Right hindlimb (tissue), 1 donor: ENCODE measurements at places on chromosomes 1 and 21.

DNA sequence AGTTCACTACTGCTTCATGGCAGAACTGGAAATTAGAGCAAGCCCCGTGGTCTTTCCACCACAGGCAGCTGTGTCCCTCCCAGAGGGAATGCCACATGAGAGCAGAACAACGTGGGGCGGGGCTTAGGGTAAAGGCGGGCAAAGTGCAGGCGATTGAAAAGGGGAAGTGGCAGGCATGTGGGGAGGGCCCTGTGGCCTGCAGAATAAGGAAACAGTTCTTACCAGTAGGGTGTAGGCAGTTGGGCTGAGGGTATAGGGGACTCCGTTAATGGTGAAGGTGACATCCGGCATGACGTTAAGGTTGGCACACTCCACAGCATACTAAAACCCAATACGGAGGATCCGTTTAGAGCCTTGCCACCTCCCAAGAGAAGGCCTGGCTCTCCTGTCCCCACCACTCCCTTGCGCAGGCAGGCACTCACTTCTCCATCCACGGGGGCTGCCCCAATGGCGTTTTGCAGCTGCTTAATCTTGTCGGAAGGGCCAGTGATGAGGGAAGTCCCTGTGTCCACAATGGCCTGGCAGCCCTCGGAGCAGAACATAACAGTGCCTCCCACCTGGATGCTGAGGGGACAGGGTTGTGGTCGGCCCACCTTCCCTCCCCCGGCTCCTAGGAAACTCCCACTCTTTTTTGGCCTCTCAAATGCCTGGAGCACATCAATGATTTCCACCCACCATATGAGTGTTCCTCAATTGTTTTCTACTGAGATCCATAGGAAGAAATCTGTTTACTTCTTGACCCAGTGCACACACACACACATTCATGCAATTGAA, 9.1 kb upstream of the RAB7B start:
- peak; percentile 68 for DNase-seq

GRCh38 chr1:166069390-166069789, 97.4 kb downstream of the FAM78B start:
- DNase-seq: no peak

GRCh38 chr21:33622253-33622652, 19.3 kb downstream of the CRYZL1 start:
- DNase-seq: no peak

DNA sequence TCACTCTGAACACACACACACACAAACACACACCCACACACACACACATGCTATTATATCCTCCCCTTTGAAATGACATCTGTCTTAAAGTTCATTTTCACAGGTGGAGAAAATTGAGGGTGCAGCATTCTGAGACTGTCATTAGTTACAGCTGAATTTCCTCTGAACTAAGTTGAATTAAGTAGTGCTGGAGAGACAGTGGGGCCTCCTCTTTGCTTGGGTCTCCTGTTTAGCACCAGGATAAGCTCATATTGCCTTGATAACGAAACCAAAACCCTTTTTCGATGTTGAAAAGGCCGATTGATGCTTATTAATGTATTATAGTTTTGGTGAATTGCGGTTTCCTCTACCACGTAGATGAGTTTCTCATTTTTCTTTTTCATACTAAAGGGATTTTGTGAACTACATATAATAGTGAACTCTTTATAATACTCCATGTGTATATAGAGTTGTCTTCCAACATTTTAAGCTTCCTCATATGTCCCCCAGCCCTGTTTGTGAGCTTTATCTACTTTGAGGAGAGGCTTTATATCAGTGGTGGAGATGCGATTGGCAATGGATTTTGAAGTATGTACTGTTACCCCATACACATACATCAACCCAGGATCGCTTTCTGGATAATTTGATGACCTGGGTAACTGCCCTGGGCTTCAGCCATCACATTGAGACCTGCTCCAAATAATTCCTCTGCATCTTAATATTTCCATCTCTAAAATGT, 17.4 kb downstream of the DYNLT5 start:
- DNase-seq: no peak

- no peak for DNase-seq
Observed at GRCh38 chr1:245108246-245108645, 46.5 kb upstream of the KIF26B start.

DNA sequence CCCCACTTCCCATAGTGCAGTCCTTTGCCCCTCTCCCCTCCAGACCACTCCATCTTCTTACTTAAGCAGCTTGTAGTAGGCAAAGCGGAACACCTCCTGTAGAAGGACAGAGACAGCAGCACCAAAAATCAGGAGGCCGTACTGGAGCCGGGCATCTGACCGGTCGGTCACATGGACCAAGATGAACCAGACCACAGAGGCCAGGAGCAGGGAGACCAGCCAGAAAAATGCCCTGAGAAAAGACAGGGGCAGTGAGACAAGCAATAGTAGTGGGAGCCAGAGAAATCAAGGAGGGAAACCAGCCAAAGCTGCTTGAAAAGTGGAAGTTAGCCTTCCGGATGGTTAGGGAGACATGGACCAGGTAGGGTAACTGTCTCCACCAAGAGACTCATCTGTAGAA, 920 bp downstream of the APH1A start:
- no peak for DNase-seq

DNA sequence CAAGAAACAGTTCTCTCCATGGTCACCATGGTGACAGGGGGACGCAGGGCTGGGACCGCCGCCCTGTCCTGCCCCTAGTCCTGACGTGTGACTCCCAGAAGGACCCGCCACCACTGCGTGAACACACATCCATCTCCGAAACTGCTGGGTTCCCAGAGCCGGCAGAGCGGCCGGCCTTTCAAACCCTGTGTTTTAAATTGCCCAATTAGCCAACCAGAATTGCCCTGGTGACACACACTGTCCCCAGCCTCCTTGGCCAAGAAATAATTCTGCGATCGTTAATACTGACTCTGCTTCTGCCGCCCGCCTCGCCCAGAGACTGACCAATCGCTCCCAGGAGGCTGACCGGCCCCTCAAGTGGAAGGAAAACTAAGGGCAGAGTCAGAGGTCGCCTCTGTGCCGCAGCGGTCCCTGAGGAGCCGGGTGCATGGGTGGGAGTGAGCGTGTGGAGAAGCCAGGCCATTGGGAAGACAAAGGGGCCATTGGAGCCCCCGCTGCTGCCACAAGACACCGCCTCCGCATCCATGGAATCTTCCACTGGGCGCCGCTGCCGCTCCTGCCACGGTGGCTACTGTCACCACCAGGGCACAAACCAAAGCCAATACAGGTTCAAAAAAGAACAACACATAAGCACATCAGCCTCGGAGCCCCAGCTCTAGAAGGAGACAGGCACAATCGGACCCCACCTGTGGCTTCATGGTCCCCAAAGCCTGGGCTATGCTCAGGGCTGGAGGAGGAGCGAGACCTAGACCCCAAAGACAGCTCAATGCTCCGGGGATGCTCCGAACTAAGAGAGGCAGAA, 273.2 kb downstream of the NPHP4 start:
- DNase-seq: no peak

- no peak for DNase-seq
Observed at GRCh38 chr1:51025374-51025773, 55.3 kb downstream of the CDKN2C start.

- DNase-seq: no peak
Observed at GRCh38 chr1:56898005-56898373, 43.4 kb downstream of the C8A start.

GRCh38 chr1:84365225-84366221, 32.8 kb upstream of the DNASE2B start:
- DNase-seq: no peak

GRCh38 chr1:161068306-161069234, 1.1 kb downstream of the ARHGAP30 start:
- peak; percentile 34 for DNase-seq

DNA sequence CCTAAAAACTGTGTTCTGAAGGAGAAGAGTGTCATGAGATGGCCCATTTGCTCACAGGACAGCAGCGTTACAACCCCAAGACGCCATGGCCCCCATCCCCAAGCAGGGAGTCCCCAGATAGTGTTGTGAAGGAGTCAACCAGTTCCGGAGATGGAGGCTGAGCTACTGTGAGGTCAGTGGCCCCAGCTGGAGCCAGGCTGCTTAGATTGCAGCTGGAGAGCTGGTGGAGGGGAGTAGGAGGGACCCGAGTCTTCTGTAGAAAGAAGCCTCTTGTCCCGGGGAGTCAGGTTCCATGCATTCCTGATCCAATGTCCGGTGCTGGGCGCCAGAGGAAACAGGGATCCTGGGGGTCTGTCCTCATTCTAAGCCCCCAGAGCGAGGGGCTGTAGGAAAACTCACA, 93.5 kb upstream of the SIM2 start:
- no peak for DNase-seq

DNA sequence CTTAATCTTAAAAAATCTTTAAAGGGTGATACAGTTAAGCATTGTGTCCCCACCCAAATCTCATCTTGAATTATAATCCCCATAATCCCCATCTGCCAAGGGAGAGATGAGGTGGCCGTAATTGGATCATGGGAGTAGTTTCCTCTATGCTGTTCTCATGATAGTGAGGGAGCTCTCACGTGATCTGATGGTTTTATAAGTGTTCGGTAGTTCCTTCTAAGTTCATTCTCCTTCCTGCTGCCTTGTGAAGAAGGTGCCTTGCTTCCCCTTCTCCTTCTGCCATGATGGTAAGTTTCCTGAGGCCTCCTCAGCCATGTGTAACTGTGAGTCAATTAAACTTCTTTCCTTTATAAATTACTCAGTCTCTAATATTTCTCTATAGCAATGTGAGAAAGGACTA, 10.7 kb downstream of the DHRS3 start:
- no peak for DNase-seq

GRCh38 chr1:209187589-209187988, 395.9 kb upstream of the CAMK1G start:
- DNase-seq: no peak
